ENCODE measurements at places on chromosomes 2 and 18. TPM values are rescaled to one million over a fixed set of nuclear protein-coding genes. Genes with fewer than 3 reads are reported as not detected.

ALPG gene
- 0.71 TPM for total RNA-seq

ERICH2 gene
- total RNA-seq = not detected

ZNF892 gene
- total RNA-seq = 0.74 TPM

HNMT gene
- 1.1 TPM for total RNA-seq

NMUR1 gene
- total RNA-seq = not detected

MC4R gene
- not detected for total RNA-seq
